ENCODE measurements at places on chromosomes 13 and 19.

DNA sequence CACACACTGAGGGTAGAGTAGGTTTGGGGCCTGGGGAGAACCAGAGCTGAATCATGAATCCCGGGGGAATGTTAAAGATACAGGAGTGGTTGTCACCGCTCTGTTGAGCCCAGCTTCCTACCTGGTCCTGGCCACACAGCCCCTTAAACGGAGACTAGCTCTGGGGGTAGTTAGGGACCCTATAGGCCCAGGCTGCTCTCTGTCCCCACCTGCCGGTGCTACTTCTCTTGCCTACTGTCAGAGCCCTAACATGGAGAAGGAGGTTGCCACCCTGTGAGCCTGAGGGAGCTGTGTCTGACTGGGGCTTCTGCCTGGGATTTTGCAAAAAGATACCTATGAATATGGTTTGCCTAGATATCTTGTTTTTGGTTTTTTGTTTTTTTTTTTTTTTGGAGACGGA, 36.6 kb upstream of the ZNF429 start:
- peak; percentile 46 for DNase-seq

GRCh38 chr19:55075371-55075998, at the start of gene EPS8L1:
TSS of gene EPS8L1 (plus strand) at chr19:55075869. CDS start at chr19:55076445, 576 bp downstream.
- DNase-seq = no peak

DNA sequence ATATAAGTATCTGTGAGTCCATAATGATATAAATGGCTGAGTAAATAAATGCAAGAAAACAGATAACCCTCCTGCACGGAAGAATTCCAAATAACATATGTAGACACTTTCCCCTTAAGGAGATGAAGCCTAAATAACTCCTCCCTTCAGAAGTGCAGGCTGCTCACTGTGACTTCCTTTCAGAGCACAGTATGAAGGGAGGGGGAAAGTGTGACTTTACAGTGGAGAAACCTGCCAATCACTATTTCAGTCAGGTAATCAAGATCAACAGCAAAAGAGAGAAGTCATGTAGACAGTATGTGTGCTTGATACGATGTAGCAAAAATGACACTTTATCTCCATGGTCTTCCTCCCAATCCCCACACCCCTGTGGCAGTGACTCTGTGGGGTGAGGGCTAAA, 7.1 kb downstream of the GGACT start:
- no peak for DNase-seq

DNA sequence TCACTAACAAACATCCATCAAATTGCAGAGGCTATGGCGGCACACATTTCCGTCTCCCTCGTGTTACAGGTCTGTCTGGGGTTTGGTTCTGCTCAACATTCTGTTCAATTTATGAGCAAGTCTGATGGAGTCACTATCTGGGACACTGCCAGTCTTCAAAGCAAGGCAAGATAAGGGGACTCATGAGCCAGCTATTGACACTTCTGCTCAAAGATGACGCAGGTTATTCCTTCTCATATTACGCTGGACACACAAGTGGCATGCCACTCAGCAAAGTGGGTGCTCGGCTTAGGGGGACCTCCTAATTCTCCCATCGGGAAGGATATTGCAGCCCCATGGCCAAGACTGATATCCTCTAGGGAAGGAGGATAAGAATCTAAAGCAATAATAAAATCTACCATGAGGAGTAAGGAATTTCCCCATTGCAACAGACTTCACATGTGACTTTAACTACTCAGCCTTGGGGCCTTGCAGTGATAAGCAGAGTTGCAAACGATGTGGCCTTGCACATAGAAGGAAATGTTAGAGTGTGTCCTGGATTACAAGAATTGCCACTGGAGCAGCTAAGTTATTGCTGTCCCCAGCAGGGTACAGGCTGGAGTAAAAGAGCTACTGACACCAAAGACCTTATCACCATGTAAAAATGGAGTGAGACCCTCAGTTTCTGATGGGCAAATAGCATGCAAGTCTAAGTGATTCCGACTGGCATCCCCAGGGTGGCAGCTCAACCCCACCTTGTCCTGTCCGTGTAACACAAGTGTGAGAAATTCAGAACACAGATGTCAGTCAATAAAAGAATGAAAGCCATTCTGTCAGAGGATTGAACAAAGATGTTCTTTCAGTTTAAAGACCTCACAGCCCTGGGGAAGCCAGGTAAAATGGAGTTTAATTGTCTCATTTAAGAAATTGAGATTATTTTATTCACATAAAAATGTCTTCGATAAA, 306.1 kb downstream of the IRS2 start:
- no peak for DNase-seq

- DNase-seq = peak; percentile 41
These were observed 107.0 kb upstream of the GPR12 start for GRCh38 chr13:26867451-26868091.

- no peak for DNase-seq
These were observed 5.5 kb downstream of the BRSK1 start for GRCh38 chr19:55289117-55289796.

GRCh38 chr13:26310470-26310869, 56.5 kb downstream of the CDK8 start:
- DNase-seq = no peak

- DNase-seq = no peak
These were observed 19.3 kb downstream of the GADD45B start for GRCh38 chr19:2495130-2495641.

DNA sequence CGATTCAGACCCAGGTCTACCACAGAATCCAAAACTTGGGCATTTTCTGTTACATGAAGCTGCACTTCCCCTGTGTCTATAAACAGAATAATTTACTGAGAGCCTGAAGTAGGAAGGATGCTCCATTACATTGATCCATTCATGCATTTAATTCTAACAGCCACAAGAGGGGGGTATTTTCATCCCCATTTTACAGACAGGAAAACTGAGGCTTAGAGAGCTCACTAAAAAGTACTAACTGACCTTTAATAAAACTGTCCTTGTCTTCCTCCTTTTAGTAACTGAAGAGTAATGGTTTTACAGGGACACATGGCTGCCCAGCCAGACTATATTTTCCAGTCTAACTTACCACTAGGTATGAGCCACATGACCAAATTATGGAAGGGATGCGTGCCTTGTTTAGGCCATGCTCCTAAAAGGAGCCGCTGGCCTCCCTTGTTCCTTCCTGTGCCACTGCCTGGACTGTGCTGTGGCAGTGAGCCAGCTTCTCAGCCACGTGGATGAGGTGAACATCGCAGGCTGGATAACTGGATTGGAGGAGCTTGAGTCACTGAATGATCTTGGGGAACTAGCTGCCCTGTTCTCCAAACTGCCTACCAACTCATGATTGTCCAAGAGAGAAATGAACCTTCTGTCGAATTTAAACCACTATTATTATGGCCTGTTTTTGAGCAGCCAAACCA, 108.3 kb downstream of the DOCK9 start:
- no peak for DNase-seq

DNA sequence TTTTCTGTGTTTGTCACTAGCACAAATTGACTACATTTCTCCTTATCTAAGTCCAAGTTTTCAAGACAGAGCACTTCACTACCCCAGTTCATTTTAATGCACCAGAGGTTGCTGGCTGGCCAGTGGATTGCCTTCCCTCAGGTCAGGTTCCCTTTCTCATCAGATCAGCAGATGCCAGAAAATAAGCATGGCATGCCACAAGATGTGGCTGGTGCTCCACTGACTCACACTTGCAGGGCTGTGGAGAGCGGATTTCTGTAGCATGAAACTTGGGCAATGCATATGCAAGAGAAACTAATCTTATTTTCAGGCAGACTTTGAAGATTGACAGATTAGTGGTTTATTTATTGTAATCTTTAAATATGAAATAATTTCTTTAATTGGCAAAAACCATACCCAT, 79.5 kb downstream of the RUBCNL start:
- DNase-seq = no peak

DNA sequence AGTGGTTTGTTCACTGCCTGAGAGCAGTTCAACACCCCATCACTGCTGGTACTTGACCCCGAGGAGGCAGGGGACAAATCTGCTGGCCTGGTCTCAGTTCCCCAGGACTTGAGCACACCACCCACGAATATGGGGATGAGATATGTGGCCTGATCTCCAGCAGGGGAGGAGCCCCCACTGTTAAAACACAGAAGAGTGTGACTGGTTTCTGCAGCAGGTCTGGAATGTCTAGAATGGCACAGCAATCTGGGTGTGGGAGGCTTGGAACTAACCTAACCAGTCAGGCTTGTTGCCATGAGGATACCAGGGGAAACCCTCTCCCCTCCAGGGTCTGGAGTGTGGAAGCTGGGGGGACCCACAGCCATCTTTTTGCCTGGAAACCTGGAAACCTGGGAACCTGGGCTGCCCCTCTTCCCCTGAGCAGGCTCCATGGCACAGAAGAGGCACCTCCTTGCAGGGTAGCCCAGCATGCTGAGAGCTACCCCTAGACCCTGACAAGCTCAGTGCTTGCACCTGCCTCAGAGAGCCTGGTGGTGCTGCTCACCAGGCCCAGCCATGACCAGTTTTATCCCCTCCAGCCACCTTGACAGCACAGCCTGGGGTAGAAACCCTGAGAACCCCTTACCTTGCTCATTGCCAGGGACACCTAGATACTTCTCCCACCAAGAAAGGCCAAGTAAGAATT, 273.8 kb downstream of the LIG4 start:
- no peak for DNase-seq

DNA sequence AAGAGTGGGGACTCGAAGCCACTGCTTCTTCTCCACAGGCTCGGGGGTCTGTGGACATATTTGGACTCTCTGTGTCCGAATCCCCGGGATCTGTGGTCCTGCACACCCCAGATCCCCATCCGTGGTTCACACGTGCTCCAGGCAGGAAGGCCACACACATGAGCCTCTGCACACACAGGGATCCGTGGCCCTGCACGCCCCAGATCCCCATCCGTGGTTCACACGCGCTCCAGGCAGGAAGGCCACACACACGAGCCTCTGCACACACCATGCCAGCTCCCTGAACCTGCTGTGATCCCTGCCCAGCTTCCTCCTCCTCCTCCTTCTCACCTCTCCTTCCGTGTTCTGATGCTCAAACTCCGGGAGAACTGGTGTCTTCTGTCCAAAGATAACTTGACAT, 3.1 kb downstream of the TEX29 start:
- DNase-seq = no peak

GRCh38 chr19:1507763-1508506, 4.9 kb downstream of the ADAMTSL5 start:
- DNase-seq = peak; percentile 92

- no peak for DNase-seq
These were observed 11.8 kb upstream of the PABPC3 start for GRCh38 chr13:25084096-25084495.

DNA sequence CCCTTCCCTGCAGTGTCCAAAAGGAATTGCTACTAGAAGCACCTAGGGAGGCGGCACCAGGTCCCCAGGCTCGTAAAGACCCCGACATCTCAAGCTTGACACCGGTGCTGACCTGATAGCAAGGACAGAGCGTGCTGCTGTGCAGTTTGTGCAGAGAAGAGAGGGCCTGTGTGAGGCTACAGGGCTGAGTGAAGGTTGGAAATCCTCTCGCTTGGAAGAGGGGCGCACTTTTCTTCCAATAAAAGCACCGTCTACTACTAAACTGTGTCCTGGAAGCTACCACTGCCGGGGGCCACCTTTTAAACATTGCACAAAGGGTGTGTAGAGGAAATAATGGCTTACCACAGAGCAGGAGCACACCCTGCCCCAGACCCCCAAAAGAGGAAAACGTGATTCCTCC, 11.0 kb downstream of the TMEM272 start:
- DNase-seq = no peak

DNA sequence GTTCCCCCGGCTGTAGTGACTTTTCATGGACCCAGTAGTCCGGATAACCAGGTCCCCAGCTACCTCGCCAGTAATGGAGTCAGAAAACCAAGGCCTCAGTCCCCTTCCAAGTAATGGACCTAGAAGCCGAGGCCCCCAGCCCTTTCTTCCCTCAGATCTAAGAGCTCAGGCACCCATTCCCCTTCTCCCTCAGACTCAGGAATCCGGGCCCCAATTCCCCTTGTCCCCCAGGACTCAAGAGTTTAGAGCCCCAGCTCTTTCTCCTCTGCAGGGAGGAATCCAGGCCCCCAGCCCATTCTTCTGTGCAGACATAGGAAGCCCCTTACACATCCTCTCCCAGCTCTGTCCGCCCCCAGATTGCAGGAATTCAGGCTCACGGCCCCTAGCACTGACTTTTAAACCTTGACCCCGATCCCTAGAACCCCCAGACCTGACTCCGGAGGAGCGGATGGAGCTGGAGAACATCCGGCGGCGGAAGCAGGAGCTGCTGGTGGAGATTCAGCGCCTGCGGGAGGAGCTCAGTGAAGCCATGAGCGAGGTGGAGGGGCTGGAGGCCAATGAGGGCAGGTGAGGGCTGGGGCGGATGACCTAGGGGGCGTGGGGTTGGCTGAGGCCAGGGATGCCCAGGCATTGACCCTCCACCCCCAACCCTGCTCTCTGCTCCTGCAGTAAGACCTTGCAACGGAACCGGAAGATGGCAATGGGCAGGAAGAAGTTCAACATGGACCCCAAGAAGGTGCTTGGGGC, 938 bp downstream of the CYTH2 start:
- DNase-seq = no peak

DNA sequence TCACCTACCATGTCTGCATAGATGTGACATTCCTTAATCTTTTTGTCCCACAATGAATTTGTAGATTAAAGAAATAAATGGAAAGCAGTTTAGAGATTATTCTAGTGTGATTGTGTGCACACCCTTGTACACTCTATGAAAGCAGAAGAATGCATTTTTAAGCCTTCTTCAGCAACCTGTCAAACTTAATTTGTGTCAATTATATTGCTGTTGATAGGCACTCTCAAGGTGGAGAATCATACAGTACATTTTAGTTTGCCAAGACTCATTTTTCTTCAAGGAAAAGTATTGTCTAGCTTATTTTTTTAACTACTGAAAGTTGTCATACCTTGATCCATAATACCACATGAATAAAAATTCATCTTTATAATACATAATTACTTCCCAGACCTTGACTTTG, 1898.9 kb downstream of the OLFM4 start:
- no peak for DNase-seq

DNA sequence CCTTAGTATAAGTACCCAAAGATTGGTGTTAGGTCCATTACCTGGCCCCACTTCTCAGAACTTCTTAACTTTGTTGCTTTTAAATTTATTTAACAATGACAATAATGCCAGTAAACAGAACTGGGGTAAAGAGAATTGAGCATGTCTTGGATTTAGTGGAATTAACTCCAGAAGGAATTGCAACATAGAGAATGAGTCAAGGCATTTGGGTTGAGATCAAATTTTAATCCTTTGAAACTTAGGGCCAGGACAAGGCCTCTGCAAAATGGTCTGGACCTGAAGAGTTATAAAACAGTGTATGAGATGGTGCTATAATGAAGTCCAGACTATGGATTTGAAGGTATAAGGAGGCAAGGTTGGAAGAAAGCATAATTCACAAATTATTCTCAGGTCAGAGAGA, 1030.4 kb downstream of the SLITRK5 start:
- no peak for DNase-seq

DNA sequence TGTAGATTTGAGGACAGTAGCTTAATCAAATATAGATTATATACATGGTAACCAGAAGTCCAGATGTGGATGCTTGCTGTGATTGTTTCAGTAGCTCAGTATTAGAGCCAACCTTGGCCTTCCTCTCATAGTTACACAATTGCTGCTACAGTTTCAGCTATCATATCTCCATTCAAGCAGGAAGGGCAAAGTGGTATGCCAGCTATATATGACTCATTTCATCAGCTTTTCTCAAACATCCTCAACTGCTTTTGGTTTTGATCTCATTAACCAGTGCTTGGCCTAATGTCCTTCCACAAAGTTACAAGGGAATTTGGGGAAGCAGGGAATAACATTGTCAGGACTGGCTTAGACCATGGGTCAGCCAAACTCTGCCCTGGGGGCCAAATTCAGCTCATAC, 73.0 kb upstream of the MAB21L1 start:
- no peak for DNase-seq

- DNase-seq = no peak
These were observed 624.4 kb upstream of the KLHL1 start for GRCh38 chr13:70732611-70733010.

- no peak for DNase-seq
These were observed 115.9 kb downstream of the RFC3 start for GRCh38 chr13:33933810-33934209.
